Left colon (tissue), 2 donors: ENCODE measurements at places on chromosomes 1 and 21.

DNA sequence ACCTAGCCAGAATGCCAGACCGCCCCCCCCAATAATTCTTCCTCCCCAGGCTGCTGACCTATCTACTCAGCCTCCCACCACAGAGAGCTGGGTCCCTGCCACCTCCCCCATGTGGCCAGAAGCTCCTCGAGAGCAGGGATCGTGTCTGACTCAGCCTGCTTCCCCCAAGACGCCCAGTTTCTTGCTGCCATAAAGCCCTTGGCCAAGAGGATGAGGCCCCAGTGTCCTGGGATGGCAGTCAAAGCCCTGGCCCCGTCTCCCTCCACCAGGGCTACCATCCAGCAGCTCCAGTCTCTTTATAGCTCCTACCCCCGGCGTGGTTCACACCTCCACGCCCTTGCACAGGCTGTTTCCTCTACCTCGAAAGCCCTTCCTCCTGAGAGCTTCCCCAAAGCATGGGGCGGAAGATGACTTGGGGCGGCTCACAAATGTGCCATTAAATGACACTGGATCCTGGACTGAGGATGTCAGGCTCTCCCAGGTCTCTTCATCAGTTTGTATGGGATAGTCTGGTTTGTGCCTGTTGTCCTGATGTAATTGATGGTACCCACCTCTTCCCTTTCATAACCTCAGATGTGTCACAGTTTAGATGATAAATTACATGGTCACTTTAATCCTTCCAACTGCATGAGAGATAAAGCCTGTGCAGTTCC, 13.2 kb downstream of the ADGRB2 start:
- DNase-seq: no peak

- no peak for DNase-seq
These were observed 2.4 kb downstream of the PLPPR4 start for GRCh38 chr1:99266726-99267125.

GRCh38 chr1:34870395-34870794, 10.8 kb upstream of the SMIM12 start:
- DNase-seq: no peak

DNA sequence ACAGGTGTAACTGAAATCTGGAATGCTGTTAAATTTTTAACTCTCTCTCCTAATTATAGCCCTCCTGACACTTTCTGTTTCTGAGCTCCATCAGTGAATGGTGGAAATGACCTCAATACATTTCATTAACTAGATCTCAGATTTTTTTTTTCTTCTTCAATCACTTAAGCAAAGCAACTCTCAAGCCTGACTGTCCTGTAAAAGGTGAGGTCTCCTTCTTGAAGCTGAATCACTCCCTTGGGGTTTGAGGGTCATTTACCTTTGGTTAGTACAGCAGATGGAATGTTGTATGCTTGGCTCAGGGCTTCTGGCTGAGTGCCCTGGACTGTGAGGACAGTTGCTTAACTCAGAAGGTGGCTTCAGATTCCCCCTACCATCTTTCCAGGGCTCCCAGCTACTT, 518.7 kb downstream of the PTPRC start:
- DNase-seq: no peak

- no peak for DNase-seq
These were observed 26.4 kb upstream of the SYCP1 start for GRCh38 chr1:114828251-114828650.
